Fibroblast of lung (primary cell): ENCODE measurements at places on chromosomes 1 and 21. TPM values are rescaled to one million over a fixed set of nuclear protein-coding genes. Genes with fewer than 3 reads are reported as not detected.

GRCh38 chr1:24203404-24203803 lies 16.3 kb upstream of the IFNLR1 start:
- DNase-seq: no peak

DNA sequence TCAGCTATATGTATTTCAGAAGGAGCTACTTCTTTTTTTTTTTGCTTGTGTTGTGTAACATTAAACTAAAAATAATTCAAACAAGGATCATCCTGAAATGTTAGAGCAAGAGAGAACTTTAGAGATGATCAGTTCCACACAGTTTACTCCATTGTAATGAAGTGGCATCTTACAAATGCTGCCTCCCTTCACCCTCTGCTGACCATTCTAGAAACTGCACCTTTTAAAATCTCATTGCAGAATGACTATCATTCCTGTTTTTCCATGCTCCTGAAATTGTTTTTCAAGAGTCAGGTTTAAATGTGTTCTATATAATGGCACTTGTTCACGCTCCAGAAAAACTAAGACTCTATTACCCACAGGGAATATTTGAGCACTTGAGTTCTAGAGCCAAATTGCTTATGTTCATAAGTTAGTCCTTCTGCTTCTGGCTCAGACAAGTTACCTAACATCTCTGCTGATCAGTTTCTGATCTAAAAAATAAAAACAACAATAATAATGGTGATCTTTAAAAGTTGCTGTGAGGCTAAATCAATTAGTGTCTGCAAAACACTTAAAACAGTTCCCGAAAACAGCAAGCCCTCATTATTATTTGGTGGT lies 21.5 kb upstream of the SLC44A5 start:
- DNase-seq: peak; percentile 29

- DNase-seq: peak; percentile 48
Observed at GRCh38 chr1:212774584-212774983, 17.0 kb downstream of the NSL1 start.

GRCh38 chr1:36851087-36851486 lies 183.2 kb downstream of the GRIK3 start:
- no peak for DNase-seq

DNA sequence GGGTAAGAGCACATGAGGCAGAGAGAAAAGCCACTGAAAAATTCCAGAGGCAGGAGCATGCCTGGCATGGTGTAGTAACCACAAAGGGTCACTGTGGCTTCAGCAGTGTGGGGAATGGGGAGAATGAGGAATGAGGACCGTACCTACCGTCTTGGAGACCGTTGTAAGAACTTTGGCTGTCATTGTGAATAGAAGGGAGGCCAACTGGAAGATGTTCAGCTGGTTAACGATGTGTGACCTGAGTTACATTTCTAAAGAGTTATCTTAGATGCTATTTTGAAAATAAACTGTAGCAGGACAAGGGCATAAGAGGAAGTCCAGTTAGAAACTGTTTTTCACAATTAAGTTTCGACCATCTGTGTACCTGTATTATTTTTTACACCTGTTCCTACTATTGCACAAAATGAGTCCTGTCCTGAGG lies 365.5 kb upstream of the SGIP1 start:
- peak; percentile 91 for DNase-seq

POGK gene
- total RNA-seq: 23.8 and 27.2 TPM in 2 replicates

RIMKLA gene
- under 0.01 TPM in 2 replicates for total RNA-seq

HSD17B7 gene
- 21.6 and 50.4 TPM in 2 replicates for total RNA-seq

EVA1B gene
- total RNA-seq: 199 and 248 TPM in 2 replicates

TMEM52 gene
- 0.17 TPM in 1 of 2 replicates, not detected in the other for total RNA-seq

TSPAN1 gene
- total RNA-seq: 0.17 and 0.26 TPM in 2 replicates
